ENCODE measurements at places on chromosomes 7 and 10.

DNA sequence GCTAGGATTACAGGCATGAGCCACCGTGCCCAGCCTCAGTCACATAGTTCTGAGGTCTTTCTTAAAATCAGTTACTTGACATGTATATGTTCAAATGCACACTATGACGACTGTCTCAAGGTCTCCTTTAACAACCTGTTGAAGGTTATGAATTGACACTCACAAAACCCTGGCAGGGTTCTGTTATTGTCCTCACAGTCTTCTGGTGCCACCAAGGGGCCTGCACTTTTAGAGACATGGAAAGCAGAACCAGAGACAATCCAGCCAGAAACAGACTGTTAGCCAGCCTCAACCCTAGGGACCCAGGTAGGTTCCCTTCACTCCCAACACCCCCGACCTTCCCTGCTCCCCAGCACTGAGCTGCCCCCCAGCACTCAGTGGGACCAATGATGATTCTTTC lies 26.4 kb downstream of the TEX36 start:
- DNase-seq = no peak

DNA sequence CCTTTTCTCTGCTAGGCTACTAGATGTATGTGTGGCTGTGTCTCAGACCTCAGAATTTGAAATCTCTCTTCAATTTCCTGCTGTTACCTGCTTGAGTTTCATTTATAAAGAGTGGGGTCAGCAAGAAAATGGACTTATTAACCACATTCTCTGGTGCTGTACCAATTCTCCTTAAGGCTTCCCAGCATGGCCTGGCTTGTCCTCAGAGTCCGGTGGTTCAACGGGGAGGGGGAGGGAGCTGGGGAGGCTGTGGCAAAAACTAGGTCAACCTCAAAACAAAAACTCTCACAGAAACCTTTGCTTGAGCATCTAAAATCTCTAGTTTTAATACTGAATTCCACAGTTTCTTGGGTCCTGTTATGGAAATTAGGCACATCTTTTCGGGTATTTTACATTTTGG lies 389.1 kb upstream of the COBL start:
- DNase-seq = no peak

DNA sequence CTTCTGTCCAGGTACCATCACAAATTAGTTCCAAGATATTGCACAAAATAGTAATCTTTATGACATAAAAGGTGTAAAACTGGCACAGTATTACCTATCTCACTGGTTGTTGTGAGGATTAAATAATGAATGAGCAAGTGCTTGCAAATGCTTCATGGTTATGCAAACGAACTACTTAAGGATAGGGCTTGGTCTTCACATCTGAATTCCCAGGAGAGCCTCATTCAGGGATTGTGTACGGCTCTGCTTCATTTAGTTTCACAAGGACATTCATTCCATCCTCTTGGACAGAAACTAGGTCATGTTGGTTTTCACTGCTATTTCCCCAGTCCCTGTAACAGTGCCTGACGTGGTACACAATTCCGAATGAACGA lies 12.1 kb downstream of the ABCA13 start:
- DNase-seq = no peak

- no peak for DNase-seq
These were observed 510.3 kb downstream of the PTPRN2 start for GRCh38 chr7:158077151-158077840.

- no peak for DNase-seq
These were observed 43.3 kb upstream of the MTURN start for GRCh38 chr7:30091491-30091912.

- DNase-seq = peak; percentile 50
These were observed 256.6 kb upstream of the GLI3 start for GRCh38 chr7:42493436-42494198.

DNA sequence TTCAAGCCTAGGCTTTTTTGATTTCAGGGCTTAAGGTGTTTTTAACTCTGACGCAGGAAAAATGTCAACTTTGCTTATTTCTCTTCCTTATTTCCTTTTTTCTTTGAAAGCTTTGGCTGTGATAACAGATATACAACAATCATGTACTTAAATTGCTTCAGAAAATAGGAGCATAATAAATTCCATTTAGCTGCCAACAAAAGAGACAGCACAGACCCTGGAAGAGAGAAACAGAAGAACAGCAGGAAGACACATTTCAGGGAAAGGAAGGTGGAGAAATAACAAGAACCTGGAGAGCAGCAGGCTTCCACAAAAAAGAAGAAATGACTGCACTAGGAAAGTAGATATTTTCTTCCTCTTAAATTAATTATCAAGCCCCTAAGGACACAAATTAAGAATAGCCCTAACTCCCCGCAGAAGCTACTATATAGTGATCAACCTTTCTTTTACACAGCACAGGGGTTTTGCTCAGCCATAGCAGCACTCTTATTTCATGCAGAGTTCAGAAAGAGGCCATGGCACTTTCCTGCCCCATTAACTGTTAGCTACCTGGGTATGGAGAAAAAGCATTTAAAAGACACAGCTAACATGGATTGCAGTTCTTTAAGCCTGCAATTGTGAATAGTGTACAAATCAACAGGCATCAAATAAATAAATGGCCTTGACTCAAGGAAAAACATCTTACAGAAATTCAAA lies 61.5 kb downstream of the IQUB start:
- DNase-seq = no peak

- no peak for DNase-seq
These were observed 164.9 kb upstream of the RHEB start for GRCh38 chr7:151684408-151685175.

- no peak for DNase-seq
These were observed 530.3 kb downstream of the ARL4A start for GRCh38 chr7:13217768-13218167.

DNA sequence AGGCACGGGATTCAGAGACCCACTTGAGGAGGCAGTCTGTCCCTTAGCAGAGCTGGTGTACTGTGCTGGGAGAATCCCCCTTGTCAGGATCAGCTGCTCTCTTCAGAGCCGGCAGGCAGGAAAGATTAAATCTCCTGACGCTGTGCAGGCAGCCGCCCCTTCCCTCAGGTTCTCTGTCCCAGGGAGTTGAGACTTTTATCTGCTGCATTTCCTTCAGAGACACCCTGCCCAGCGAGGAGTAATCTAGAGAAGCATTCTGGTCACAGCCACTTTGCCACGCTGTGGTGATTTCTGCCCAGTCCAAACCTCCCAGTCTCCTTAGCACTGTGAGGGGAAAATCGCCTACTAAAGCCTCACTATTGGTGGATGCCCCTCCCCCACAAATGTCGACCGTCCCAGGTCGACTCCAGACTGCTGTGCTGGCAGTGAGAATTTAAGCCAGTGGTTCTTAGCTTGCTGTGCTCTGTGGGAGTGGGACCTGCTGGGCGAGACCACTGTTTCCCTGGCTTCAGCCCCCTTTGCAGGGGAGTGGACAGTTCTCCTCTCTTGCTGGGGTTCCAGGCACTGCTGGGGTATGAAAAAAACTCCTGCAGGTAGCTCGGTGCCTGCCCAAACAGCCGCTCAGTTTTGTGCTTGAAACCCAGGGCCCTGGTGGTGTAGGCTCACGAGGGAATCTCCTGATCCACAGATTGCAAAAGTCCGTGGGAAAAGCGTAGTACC lies 265.4 kb downstream of the ZWINT start:
- DNase-seq = no peak

DNA sequence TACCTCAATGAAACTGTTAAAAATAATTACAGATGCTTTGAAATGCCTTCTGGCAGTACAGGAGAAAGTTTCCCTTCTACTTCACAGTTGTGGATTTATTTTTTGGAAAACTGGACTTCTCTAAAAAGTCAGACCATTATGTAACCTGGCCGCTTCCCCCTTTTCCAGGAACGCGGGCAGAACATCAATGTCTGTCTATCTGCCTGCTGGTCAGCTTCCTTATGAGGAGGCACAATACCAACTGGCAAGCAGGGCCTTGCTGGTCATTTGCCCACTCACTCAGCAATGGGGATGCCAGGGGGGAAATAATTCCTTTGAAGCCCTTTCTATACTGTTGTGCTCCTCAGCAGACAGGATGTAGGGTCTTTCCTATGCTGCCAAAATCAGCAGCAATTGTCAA lies 22.5 kb upstream of the ADRB1 start:
- DNase-seq = no peak

- DNase-seq = no peak
These were observed 428.4 kb downstream of the GFRA1 start for GRCh38 chr10:115844591-115844990.

DNA sequence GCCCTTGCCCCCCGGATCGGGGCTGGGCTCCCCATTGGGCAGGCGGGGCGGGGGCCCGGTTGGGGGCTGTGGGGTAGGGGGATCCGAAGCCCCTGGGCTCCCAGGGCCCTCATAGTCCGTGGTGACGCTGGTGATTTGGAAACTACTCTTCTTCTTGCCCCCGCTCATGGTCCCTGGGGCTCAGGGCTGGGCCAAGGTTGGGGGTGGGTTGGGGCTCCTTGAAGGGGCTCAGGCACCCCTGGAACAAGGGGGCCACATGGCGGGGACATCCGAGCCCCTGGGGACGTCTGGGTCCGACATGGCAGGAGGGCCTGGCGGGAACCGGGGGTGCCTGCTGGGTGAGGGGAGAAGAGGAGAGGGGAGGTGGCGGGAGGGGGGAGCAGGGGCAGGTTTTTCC lies 1.1 kb downstream of the TSC22D4 start:
- no peak for DNase-seq

- no peak for DNase-seq
These were observed 14.5 kb downstream of the NUDT5 start for GRCh38 chr10:12181065-12181775.

DNA sequence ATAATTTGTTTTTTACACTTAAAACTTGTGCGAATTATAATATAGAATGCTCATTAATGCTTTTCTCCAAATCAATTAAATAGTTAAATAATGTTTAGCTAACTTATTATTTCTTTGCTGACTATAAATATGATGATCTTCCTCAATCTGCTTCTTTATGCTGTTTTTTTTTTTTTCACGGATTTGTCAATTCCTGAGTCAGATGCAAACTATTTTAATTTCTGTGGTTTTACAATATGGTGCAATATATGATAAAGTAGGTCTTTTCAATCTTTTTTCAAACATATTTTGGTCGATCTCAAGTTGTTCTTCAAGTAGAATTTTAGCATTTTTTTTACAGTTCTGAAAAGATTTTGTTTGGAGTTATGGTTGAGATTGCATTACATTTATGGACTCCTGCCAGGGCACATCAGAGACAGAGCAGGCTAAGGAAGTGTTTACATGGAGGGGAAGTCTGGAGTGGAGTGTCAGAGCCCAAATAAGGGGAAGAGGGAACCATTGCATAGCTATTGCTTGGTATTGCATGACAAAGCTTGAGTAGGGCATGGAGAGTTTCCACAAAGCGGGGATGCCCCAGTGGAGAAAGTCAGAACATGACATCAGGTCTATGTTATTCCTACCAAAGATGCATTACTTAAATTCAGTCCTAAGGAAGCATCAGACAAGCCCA lies 204.4 kb downstream of the OTUD1 start:
- no peak for DNase-seq

All from RPMI8226 (cell line).